ENCODE measurements at places on chromosomes 1 and 21. TPM values are rescaled to one million over a fixed set of nuclear protein-coding genes. Genes with fewer than 3 reads are reported as not detected.

Gene TXNDC12
- 35.9 TPM for polyA plus RNA-seq

Gene ACTL8
- polyA plus RNA-seq = not detected

Gene PCP4
- 1.4 TPM for polyA plus RNA-seq

Gene SLC1A7
- polyA plus RNA-seq = 0.43 TPM

Gene GSTM1
- 1.7 TPM for polyA plus RNA-seq

Gene HSPA6
- polyA plus RNA-seq = 0.70 TPM

Gene WNT3A
- 0.15 TPM for polyA plus RNA-seq

Gene CCDC185
- polyA plus RNA-seq = not detected

Gene LRRC39
- polyA plus RNA-seq = 293 TPM

Gene ADIPOR1
- polyA plus RNA-seq = not detected

Gene PPFIA4
- polyA plus RNA-seq = 69.7 TPM

Gene OLIG2
- 0.14 TPM for polyA plus RNA-seq

Gene ERICH3
- 0.15 TPM for polyA plus RNA-seq

Gene RNU5D-1
- not detected for polyA plus RNA-seq

Gene E2F2
- 5.1 TPM for polyA plus RNA-seq

Gene IFI16
- polyA plus RNA-seq = 29.3 TPM

Gene OR14K1
- polyA plus RNA-seq = not detected

Gene IL20
- polyA plus RNA-seq = not detected

Gene RIPPLY3
- polyA plus RNA-seq = 0.15 TPM
